Left ventricle myocardium superior (tissue), 1 donor: ENCODE measurements at places on chromosomes 7 and 10. TPM values are rescaled to one million over a fixed set of nuclear protein-coding genes. Genes with fewer than 3 reads are reported as not detected.
A peak's percentile ranks its signal among the peaks of the same experiment; 100 is the strongest.

ERVW-1 gene
- total RNA-seq, result not detected

CYP3A4 gene
- not detected for total RNA-seq

CEP55 gene
- total RNA-seq, result 0.40 TPM

CYP2C8 gene
- not detected for total RNA-seq

AKR1C4 gene
- total RNA-seq, result not detected

DDC gene
- not detected for total RNA-seq

HMX3 gene
- total RNA-seq, result not detected

NUP205 gene
- total RNA-seq, result 16.0 TPM

ZNF485 gene
- 1.1 TPM for total RNA-seq

ZNF37A gene
- total RNA-seq, result 9.8 TPM

GALNT17 gene
- 57.9 TPM for total RNA-seq

- no peak for DNase-seq
Observed at GRCh38 chr7:87648316-87648715, 20.1 kb downstream of the RUNDC3B start.

- no peak for DNase-seq
Observed at GRCh38 chr7:23863209-23863787, 153.3 kb downstream of the STK31 start.

- DNase-seq, result no peak
Observed at GRCh38 chr7:4707217-4707741, 25.2 kb downstream of the FOXK1 start.

GRCh38 chr10:79555354-79556309, 4.6 kb downstream of the SFTPA2 start:
- no peak for DNase-seq

DNA sequence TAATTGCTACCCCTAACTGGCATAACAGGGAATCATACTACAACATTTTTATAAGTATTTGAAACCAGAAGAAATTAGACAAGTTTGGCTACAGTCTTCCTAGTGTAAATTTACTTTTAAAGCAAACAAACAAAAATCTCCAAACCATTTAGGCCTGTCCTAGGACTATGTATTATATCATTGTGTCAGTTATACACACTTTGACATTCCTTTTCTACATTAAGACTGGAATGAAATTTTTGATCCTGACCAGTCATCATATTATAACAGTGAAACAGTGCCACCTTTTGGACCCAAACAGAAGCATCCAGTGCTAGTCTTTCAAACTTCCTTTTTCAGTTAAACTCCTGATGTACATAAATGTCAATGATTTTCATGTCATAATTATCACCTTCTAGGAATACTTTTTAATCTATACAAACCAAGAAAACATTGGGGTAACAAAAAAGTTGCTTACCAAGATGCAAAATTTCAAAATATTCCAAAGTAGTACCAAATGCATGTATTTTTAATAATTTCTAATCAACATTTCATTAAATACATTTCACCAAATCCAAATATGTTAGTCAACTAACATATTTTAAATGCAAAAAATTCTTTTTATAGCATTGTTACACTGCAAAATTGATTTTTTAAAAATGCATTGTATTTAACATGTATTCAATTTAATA, 75.7 kb downstream of the IMMP2L start:
- DNase-seq, result no peak

DNA sequence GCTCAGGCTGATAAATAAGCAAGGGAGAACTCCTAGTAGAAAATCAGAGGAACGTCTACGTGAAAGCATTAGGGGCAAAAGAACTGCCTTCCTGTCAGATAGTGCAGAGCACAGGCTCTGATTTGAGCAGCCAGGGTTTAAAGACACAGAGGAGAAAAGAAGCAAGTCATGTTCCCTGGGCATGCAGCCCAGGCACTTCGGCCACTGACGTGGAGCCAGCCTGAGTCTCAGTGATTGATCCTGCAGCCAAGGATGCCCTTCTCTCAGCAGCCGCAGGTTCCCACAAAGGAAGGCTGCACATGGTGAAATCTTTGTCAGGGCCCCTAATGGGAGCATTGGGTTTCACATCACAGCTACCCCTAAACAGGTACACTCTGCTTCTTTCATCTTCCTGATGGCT, 161.7 kb upstream of the HPS1 start:
- peak; percentile 53 for DNase-seq

- no peak for DNase-seq
Observed at GRCh38 chr10:73413108-73413527, 740 bp downstream of the ANXA7 start.

DNA sequence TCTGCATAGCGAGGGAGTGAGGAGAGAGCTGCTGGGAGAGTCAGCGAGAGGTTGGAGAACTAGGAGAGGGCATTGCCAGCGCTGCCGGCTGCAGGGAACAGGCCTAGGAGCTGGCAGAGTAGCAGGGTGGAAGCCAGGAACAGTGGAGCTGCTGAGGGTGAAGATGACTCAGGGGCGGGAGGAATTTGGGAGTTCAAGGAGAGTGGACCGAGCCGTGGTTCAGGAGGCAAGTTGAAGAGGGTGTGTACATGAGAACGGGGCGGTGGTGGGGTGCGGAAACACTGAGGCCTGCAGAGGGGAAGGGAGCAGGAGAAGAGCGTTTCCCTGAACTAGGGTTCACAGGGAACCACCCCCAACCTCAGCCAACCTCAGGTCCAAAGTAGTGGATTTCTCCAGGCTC, 31.5 kb downstream of the HIF1AN start:
- no peak for DNase-seq

DNA sequence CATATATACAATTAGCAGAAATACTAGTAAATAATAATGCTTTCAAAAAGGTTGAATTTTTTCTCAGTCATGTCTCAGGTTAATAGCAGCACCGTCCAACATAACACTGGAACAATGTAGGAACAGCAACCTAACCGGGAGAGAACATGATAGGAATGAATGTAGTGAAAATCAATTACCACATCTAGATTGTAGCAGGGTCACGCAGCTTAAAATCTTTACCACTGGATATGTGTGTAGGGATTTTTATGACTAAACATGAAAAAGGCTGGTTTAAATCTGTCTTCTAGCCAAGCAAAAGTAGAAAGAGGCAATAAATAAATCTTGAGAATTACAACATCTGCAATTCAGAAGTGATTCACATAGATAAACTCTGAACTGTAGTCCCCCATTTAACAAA, 326.0 kb downstream of the DGKB start:
- no peak for DNase-seq

DNA sequence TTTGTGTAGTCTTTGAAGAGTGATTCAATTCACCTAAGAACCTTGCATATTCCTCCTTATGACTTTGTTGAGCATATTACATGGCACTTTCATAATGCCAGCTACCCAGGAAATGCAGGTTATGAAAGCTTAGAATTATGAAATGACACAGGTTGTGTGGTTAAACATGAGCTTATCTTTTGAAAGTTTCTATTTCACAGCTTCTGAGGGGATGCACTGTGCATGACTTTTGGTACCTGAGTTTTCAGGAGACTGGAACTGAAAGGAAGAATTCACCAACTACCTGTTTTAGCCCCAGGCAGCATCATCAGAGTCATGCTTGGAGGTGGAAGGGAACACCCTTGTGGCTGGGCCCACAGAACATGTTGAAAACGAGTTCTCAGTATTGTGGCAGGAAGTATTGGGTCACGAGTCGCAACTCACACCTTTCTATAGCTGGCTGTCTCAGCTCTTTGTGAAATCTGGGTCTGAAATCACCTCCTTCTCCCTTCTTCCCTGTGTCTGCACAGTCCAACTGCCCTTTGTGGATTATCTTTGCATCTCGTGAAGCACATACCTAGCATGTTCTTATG, 228.2 kb downstream of the PTEN start:
- no peak for DNase-seq

GRCh38 chr7:118060692-118061091, 123.3 kb upstream of the LSM8 start:
- DNase-seq, result no peak

DNA sequence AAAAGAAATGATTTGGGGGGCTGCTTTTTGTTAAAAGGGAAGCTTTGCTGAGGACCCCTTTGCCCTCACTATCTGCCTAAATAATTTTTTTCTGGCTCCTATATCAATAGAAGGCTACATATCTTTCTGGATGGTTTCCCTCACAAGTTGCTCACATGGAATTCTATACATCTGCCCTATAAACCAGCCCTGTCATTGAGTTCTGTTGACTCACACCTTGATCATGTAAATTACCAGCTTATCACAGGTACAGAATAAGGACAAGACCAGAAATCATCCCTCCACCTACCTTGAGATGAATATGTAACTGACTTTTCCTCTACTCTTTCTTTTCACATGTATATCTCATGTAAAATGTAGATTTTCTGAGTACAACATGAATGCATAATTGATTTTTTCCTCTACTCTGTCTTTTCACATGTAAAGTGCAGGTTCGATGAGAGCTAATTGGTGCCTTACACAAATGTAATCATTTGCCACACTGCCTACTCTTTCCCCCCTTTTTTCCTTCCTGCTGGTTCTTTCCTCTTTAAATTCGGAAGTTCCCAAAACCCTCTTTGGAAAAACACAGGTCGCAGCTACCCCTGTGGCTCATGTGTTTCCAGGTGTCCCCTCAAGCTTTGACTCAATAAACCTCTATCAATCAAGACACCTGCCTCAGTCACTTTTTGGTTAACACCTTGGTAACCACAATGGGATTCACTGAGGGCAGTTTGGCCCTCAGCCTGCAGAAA, 12.5 kb downstream of the CYP3A43 start:
- no peak for DNase-seq

DNA sequence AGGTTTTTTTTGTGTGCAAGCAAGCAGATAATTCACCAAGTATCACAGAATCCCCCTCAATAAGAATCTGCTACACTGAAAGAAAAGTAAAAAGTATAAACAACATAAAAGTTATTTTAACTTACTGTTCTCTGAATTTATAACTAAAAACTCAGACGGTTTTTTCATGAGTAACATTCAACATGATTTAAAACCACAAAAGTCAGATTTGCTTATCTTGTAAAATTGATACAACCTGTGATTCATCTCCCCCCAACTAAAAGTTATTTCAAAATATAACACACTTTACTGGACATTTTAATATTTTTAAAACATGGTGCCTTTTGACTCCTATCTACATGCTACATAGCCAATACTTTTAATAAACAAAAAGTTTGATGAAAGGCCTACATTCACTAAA, 32.8 kb downstream of the TSPAN12 start:
- no peak for DNase-seq

DNA sequence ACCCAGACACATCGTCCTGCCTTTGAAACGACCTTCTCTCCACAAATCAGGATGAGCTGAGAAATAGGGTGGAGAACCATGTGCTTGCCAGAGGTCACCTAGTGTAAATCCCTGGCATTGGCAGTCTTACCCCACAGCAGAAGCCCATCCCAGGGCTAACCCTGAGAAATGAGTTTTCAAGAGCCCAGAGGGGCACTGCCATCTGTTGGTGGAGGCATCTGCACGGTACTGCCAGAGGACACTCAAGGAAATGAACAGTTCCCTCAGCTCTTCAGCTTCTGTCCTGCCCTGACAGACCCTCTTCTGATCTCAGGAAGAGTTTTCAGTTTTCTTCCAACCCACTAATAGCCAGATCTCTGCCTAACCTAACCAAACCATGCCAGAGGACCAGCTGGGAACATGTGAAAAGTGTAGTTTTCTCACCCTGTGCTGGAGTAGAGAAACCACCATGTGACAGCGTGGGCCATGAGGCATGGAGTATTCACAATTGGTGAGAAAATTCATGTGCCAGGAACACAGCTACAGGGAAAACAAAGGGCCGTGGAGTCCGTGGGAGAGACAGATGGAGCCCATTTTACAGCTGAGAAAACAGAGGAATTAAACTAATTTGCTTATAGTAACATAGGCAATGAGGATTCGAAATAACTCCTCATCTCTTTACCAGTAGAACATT, 37.7 kb upstream of the ITPRID1 start:
- DNase-seq, result no peak

DNA sequence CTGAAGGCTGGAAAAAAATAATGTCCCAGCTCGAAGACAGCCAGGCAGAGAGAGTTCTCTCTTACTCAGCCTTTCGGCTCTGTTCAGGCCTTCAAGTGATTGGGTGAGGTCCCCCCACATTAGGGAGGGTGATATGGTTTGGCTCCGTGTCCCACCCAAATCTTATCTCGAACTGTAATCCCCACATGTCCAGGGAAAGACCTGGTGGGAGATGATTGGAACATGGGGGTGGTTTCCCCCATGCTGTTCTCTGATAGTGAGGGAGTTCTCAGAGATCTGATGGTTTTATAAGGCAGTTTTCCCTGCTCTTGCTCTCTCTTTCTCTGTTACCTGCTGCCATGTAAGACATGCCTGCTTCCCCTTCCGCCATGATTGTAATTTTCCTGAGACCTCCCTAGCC, 36.6 kb upstream of the LEP start:
- DNase-seq, result no peak

- DNase-seq, result peak; percentile 33
Observed at GRCh38 chr7:28272461-28272877, 91.9 kb upstream of the JAZF1 start.

GRCh38 chr7:19401461-19401860, 256.2 kb upstream of the FERD3L start:
- DNase-seq, result no peak

DNA sequence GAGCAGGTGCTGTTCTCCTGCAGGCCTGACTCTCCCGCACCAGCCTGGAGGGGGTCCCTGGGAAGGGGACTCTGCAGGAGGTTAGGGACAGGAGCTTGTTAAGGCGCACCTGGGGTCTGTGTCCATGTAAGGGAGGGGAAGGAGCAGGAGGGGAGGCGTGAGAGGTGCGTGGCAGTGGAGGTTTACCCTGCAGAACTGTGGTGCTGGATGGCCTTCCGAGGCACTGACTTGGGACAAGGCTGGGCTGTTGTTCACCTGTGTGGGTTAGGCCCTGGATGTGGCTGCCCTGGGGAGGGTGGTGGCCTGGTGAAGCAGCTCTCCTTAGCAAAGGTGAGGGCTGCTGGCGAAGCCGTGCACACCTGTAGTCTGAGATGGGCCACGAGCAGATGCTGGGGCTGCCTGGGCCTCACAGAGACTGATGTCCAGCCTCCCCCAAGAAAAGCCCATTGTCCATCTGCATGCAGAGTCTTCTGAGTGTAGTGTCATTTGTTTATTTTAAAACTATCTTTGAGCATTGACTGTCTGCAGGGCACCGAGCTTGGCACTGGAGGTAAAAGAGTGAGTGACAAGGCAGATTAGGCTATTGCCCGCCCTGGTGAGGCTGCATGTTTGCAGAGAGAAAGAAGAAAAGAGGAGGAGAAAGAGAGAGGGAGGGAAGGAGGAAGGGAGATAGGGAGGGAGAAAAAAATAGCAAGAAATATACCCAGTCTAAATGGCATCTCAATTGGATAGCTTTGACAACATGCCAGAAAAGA, 225.3 kb downstream of the GLRX3 start:
- DNase-seq, result no peak
